CMK (cell line): ENCODE measurements at places on chromosomes 5 and 9.

GRCh38 chr5:151318850-151319732, 15.5 kb upstream of the SLC36A3 start:
- DNase-seq = no peak

DNA sequence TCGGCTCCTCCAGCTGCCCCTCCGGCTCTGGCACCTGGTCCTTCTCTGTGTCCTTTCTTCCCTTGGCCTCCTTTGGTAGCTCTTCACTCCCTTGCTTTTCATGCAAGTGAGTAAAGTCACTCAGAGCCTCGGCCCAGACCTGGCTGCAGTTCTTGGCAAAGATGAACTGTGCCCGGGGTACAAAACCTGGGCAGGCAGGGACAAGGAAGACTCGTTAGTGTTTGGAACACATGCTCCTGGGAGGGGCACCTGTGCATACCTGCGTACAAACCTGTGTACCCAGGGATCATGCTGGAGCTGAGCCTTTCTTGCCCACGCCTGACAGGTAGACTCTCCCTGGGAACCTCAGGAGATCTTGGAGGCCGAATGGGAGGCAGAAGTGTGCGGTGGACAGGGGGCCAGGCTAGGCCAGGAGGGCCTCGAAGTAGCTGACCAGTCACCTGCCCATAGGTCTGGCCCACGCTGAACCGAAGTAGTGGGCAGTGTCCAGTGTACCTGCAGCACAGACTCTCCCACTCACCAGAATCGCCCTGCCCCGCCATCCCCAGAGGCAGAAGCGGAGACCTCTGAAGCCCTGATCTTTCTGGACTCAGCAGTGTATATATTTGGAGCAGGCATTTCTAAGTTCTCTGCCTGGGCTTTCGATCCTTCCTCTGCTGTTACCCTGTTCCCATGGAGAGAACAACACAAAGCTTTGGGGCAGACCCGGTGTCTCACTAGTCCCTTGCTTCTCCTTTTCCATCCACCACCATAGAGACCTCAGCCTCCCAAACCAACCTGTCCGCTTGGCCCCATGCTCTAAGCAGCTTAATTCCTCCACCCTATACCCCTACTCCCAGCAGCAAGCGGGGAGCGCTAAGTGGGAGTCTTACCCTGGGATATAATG, 41.9 kb upstream of the TESK1 start:
- DNase-seq = no peak

- DNase-seq = no peak
Observed at GRCh38 chr5:98796197-98796972, 22.9 kb downstream of the RGMB start.

DNA sequence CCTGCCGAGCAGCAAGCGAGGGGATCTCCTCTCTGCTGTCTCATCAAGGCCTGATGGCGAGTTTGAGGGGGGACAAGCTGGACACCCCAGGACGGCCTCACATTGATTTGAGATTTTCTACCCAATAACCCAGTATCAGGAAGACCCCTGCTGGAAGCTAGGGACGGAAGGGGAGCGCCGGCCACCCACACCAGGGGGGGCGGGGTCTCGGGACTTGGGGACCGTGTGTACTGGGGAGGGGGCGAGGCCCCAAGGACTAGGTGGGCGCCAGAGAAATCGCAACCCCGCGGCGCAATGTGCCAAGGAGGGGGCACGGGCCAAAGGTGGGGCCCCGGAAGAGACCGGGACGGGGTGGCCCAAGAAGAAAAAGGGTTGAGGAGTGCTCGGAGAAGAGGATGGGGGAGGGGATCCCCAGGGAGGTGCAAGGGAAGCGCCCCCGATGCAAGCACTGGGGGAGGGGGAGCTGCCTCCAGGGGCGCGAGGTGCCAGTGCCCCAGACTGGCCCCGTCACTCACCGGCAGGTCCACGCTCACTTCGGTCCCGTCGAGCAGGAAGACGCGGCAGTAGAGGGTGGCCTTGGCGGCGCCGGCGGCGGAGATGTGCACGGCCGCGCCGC, 1.1 kb downstream of the EPB41L4B start:
- no peak for DNase-seq

DNA sequence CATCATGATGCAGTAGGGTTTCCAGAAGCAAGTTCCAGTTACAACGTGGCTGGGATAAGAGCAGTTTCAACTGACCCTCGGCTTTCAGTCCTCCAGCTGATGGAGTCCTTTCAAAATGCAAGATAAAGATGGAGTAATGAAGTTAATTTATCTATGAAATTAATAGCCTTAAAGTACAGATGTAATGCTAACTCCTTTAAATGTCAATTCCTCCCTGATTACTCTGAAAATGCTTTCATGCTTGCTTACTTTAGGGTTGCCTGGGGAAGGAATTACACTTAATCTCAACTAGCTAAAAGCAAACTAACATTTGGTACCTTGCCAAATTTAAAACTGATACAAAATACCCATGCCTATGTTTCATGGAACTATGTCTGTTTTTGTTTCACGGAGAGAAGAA, 178.4 kb downstream of the KIAA0825 start:
- no peak for DNase-seq

DNA sequence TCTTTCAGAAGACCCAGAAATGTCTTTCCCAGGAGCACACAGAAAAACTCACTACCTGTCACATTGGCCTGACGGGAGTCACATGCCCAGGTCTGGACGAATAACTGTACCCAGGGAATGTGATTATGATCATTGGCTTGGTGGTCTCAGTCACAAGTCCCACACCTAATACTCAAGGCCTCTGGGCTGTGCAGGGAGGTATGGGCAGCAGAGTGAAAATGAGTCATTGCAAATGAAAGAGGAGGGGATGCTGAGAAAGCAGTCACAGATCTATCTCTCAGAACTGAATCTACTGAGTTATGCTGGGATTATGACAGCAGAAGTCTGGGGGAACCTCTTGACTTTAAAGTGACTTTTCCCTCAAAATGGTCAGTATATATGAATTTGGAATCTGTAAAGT, 36.9 kb downstream of the SGCD start:
- DNase-seq = no peak

GRCh38 chr5:148839960-148840359, 13.5 kb downstream of the ADRB2 start:
- DNase-seq = no peak

- DNase-seq = no peak
Observed at GRCh38 chr5:117759849-117760499, 1185.4 kb upstream of the SEMA6A start.

DNA sequence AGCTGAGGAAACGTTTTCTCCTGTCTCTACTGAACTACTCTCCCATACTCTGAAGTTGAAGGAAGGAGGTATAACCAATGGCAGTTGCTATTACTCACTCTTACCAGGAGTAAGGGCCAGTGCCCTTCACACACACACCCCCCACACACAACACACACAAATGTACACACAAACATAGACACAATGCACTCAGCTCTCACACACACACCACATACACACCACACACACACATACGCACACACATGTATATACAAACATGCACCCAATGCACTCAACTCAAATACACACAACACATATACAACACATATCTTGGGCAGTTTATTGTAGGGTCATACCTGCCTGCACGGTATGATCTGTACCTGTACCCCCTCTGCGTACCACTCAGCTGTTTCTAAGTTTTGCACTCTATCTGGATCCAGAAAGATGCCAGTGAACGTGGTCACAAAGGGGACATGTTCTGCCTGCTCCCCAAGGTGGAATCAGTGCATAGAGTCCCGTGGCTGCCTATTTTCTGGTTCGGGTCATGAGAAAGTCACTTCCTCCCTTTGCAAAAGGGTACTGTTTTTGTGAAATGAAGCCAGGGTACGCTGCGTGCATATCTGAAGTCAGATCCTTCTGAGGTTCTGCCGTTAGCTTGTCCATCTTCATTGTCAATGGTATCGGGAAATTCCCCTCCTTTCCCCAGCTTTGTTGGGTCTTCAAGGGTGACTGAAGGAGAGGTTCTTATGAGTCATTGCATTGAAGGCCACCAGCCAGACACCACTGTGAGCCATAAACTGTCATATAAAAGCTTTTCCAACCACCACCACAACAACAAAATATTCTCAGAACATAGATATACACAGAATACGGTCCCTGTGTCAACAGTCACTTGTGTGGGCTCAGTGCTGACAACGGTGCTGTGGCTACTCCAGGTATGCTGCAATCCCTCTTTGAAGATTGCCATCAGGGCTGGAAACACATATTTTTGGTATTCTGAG, 131.9 kb downstream of the UGCG start:
- no peak for DNase-seq

DNA sequence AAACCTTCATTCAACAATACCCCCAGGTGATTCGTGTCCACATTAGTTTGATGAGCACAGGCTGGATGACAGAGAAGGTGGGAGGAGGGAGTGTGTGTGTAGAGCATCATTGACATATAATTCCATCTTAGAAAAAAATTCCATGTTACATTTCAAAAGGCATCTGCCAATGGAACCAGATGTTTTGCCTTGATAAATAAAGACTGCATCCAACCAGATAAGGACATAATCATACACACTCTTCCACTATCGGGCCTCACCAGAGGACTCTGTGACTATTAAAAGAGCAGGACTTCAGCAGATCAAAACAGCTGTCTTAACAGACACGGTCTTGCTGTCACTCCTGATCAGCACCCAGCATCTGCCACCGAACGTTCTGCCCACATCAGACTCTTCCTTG, 96.4 kb upstream of the SPIN1 start:
- DNase-seq = peak; percentile 73

- no peak for DNase-seq
Observed at GRCh38 chr9:34957492-34958410, at the start of gene PHF24. Gene PHF24 (plus strand): TSS chr9:34958285. CDS start chr9:34971299, 13,014 bp downstream.

GRCh38 chr5:172505845-172506244, 51.5 kb upstream of the SH3PXD2B start:
- no peak for DNase-seq

DNA sequence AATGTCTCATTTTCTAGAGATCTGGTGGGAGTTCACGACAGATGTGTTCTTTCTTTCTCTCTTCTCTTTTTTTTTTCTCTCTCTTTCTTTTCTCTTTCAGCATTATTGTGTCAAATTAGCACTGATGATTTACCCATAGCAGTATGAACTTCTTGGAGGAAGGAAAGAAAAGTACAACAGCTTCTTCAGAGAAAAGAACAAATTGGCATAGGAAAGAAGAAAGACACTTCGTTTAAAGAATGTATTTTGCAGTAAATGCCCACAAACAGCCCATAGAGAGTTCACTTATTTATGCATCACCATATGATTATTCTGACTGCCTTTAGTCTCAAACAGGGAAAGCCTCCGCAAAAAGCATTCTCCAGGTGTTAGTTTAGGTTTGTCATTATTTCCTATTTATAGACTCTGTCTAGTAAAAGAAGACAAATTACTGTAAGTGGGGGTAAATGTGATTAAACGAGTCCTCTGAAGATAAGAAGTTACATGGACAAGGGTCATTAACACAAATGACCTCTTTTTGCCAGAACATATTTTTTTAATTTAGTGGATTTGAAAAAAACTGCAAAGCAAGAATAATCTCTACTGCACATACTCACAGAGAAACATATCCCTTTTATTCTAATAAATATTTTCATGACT, 68.0 kb downstream of the POU5F2 start:
- no peak for DNase-seq

DNA sequence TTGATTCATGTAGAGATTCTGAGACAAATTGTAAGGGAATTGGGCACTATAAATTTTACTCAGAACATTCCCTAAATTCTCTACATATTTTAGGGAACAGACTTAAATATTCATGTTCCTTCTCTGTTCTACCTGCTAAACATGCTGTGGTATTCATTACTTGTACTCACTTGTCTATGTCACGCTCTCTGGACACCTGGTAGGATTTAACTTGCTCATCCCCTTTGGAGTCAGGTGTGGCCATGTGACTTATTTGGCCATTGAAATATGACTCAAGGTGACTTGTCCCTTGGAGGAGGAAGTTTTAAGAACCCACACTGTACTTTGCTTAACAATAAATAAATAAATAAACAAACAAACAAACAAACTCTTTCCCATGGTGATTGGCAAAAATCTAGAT, 2258.8 kb upstream of the WWC1 start:
- DNase-seq = no peak

DNA sequence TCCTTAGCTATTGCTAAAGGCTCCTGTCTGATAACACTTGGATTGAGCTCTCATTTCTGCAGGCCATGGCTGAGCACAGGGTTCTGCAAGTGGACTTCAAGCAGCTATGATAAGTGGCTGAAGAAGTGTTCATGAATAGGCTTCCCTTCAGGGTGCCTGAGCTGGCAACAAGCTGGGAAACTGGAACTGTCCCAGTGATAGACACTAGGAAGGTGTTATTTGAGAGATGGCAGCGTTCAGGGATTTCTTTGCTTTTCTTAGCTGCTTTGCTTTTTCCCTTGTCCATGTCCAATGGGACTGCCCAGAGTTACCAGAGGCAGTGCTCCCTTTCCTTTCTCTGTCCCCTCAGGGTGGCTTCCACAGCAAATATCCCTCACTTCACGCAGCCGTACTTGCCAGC, 75.8 kb downstream of the INIP start:
- no peak for DNase-seq

DNA sequence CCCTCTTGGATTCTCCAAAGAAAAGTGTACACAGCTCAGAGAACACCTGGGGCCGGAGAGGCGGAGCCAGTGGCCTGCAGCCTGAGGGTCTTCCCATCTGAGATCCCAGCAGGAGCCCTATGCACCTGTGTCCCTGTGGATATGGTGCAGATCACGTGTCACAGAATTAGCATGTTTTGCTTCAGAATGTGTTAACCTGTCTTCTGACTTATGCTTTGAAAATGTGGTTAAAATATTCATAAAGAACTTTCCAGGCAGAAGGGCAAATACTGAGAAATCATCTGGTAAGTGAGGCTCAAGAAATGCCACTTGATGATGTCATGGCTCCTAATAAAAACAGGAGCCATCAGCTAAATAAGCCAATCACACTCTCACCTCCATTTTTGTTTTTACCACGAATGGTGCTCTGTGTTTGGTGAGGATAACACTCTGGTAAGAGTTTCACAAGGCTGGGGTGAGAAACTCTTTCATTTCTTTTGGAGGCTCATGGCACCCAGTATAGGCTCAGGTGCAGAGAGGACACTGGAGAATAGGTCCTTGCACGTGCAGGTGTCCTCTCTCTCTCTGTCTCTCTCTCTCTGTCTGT, 279.8 kb downstream of the FSTL4 start:
- DNase-seq = no peak

DNA sequence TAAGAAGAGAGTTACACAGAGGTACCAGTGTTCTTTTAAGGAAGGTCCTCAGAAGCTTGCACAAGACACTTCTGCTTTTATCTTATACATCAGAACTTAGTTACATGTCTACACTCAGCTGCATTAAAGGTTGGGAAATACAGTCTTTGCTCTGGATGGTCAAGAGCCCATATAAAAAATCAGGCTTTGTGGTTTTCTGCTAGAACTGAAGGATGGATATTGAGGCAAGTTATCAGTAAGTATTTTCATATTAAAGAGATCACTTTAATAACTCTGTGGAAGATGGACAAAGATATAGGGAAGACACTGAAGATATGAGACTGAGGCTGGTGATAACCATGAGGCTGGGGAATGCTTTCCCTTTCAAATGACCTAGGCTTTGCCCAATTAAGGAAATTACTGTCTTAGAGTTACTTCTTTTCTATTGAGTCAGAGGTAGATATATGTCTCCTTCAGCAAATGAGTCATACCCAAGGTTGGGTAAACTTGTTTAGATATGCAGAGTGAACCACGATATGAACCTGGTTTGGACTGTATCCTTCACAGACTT, 87.0 kb upstream of the TNC start:
- DNase-seq = no peak
